ENCODE measurements at places on chromosomes 2 and 18.
A peak's percentile ranks its signal among the peaks of the same experiment; 100 is the strongest.

DNA sequence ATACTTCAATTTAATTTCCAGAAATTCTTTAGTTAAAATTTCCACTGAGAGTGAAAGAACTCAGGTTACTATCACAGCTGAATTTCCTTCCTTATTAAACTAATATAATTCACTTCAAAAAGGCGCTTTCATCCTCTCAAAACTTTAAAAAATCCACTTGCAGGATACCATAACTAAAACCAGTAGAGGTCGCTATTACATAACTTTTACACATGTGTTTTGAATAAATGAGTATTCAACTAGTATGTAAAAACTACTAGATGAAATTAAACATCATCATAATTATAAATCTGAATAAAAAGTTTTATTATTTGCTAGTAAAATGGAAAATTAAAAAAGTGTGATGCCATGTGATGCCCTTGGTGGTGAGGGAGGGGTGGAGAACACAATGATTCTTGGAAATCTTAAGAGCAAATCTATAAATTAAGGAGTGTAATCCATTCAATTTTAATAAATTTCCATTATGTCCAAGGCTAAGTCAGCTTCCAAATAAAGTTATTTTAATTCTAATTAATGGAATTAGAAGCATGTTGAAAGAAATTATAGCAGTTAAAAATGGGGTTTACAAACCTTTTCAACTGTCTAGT lies 61.4 kb downstream of the SOS1 start:
- no peak for DNase-seq

- DNase-seq, result peak; percentile 83
Observed at GRCh38 chr2:161238560-161239325, 69.5 kb upstream of the PSMD14 start.

GRCh38 chr2:6008186-6008585 lies 316.0 kb downstream of the SOX11 start:
- no peak for DNase-seq

DNA sequence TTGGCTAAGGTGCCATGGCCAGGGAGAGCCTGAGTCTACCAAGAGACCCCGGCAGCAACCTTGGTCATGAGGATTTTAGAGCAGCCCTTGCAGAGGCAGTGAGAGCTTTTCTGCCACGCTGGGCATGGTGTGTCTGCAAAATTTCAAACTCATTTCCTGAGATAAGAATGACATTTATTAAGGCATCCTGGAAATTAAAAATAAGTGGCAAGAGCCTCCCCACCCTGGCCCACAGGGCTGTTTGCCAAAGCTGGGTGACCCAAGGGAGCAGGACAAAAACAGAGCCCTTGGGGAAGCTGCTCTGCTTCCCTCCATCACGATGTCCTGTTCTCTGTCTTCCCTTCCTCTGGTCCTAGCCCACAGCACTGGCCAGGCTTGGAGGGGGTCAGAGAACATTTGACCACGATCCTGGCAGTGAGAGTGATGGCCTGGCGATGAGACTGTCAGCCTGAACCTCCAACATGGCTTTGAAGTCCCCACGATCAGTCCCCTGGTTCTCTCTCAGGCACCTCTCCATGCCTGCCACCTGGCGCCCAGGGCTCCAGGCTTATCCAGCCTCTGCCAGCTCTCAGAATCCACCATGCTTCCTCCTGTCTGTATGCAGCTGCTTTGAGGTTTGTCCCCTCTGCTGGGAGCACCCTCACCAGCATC lies 68.9 kb upstream of the RMDN2 start:
- DNase-seq, result no peak

GRCh38 chr18:10923551-10924070 lies 225.8 kb downstream of the PIEZO2 start:
- no peak for DNase-seq

DNA sequence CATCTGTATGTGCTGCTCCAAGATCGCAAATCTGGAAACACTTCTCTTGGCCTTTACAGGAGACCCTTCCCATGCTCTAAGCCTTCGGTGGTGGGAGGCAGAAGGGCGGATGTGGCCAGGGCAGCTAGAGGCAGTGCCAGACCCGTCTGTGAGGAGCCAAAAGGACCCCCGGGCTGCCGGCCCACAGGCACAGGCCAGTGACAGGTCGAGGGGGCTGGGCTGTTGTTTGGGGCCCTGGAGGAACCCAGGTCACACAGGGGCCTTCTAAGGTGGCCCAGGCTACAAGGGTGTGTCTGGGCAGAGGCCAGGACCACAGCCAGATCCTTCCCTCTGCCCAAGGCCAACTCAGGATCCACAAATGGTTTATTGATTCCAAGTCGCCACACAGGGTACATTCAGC lies 49.4 kb downstream of the SLC66A2 start:
- DNase-seq, result no peak
